ENCODE measurements at places on chromosomes 1 and 21. TPM values are rescaled to one million over a fixed set of nuclear protein-coding genes. Genes with fewer than 3 reads are reported as not detected.

Gene SPRR2D
- total RNA-seq, result not detected

GRCh38 chr1:37448691-37449417 is 25.5 kb upstream of the ZC3H12A start:
- DNase-seq, result no peak

Gene TCHH
- total RNA-seq, result not detected

Gene TGFB2
- total RNA-seq, result 11.0 TPM

Gene HSF2BP
- total RNA-seq, result 0.29 TPM

GRCh38 chr1:42152907-42153600 is at the start of gene GUCA2B:
TSS of gene GUCA2B (plus strand) at chr1:42153410. CDS start at chr1:42153451, 41 bp downstream.
- no peak for DNase-seq

Data from uterus (tissue), 4 donors.